ENCODE measurements at places on chromosomes 7 and 10.

DNA sequence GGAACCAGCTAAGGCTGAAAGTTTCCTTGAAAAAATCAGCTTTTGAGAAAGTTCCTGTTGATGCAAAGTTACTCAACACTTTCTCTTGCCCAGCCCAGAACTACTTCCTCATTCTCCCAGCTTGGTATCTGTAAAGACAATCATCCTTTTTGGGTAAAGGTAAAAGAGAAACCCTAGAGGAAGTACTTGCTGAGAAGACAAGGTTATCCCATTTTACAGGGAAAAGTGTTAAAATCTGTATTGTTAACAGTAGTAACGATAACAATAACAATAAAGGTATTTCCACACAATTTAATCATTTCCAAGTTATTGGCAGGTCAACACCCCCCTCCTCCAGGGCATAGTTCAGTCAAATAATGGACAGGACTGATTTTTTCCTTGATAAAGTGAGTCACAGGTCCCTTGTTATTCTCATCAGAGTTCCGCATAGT, 2.4 kb downstream of the ALOX5 start:
- DNase-seq, result no peak

DNA sequence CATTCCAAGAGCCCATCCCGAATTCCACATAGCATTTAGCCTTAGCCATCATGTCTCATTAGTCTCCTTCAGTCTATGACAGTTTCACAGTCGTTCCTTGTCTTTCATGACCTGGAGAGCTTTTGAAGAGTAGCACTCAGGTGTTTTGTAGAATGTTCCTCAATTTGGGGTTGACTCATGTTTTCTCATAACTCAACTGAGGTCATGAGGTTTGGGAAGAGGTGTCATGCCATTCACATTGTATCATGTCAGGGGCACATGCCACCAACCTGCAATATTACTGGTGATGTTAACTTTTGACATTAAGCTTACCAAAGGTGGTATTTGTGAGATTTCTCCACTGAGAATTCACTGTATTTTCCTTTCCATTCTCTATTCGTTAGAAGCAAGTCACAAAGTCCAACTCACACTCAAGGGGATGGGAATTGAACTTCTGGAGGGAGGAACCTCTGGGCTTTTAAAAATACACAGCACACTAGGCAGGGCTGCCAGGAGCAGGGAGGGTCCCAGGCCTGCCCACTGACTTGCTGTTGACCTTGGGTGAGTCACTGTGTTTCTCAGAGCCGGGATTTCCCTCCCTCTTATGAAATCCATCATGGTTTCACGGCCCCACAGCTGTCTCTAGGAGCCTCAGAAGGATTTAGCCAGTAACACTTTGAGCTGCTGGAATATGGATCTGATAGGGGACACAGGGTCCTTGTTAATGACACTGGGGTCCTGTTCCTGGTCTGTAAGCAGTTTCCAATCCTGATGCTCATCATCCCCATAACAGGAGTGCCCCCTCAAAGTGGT, 74.4 kb upstream of the TCF7L2 start:
- DNase-seq, result no peak

- no peak for DNase-seq
Measured at GRCh38 chr7:16650266-16650665, 4.3 kb downstream of the BZW2 start.

DNA sequence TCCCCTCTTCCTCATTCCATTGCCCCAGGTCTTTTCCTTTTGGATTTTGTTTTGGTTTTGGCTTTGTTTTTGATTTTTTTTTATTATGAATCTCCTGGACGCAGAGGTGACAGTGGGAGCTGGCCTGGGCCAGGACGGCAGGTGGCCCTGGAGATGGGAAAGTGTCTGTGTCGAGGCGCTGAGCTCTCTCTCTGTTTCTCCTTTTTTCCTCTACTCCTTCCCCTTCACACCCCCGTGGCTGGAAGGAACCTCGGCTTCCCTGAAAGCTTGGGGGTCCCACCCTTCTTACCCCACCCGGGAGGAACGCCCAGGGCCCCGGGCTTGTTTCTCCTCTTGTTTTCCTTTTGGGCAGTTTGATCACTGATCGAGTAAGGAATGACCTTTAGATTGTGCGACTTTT, 13.2 kb downstream of the TRIM8 start:
- DNase-seq, result no peak

DNA sequence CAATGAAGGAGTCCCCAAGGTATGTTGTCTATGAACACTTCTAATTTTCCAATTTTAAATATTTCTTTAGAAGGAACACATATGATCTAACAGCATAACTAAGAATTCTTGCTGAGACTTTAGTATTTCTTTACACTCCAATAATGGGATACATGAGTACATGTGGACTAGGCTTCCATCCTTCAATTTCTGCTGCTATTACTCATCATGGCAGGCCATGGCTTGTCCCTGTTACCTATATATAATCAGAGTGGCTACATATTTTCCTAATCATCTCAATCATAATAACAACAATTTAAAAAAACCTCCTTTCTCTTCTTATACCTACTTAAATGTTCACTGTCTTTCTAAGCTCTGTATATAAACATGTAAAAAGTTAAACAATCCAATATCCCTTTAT, 60.3 kb upstream of the TAC1 start:
- DNase-seq, result no peak

GRCh38 chr7:2732388-2732787, 44.4 kb downstream of the AMZ1 start:
- DNase-seq, result no peak

GRCh38 chr7:84908196-84908793, 278.6 kb downstream of the SEMA3D start:
- DNase-seq, result no peak

DNA sequence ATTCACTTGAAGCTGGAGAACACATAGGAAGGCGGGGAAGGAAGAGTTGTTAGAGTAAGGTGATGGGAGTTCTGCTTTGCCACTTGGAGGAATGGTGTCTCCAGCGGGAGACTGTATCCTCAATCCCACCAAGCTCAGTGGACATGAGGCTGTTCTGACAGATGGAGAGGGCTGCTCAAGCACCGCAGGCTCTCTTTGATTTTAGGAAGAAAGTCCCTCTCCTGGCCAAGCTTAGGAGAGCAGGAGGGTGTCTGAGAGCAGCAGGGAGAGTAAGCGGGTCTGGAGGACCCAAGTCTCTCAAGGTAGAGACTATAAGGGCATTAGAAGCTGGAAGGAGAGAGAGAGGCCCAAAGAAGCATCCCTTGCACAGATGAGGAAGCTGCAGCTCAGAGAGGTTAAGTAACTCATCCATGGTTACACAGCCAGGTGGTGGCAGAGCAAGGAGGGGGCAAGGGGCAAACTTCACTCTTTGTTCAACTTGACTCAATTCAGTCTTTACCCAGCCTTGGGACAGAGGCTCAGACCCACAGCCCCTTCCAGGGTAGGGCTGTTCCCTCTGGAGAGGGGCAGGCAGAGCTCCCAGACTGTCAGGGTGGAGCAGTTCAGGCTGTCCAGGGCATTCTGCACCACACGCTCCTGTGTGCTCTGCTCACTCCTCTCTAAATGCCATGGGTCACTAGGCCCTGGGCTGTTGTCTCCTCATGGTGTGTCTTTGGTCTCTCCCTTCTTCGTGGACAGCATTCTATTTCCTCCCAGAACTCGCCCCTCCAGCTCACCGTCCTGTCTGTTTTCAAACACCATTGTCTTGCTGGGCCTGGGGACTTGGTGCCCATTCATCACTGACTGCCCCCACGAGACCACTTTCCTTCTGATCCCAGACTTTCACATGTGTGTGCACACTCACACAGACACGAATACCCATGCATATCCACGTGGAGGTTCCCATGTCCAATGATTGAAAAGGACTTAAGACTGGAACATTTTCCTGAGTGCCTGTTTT, 8.9 kb downstream of the CHAT start:
- DNase-seq, result no peak

- DNase-seq, result no peak
Measured at GRCh38 chr7:85454904-85455303, 268.0 kb upstream of the SEMA3D start.

DNA sequence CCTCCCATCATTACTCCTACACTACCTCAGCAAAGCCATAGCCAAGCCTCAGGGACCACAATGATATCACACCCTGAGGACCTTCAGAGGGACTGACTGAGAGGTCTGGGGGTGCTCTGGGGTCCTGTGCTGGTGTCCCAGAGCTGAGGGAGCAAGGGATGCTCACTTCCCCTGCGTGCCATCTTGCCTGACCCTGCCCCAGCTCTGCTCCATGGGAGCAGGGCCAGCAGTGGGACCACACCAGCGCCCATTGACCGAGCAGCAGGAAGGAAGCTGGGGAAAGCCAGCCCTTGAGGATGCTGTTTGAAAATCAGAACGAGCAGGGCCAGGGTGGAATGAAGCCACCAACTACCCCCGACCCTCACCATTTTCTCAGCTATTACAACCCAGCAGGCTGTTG, 103.0 kb downstream of the PARP12 start:
- no peak for DNase-seq

DNA sequence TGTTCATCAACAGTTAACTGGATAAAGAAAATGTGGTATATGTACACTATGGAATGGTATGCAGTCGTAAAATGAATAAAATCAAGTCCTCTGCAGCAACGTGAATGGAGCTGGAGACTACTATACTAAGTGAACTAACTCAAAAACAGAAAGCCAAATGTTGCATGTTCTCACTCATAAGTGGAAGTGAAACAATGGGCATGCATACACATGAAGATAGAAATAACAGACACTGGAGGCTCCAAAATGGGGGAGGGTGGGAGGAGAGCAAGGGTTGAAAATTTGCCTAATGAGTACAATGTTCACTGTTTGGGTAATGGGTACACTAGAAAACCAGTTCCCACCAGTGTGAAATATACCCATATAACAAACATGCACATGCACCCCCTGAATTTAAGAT, 179.5 kb downstream of the ZWINT start:
- no peak for DNase-seq

GRCh38 chr10:63630931-63631680, 109.9 kb downstream of the REEP3 start:
- DNase-seq, result no peak

DNA sequence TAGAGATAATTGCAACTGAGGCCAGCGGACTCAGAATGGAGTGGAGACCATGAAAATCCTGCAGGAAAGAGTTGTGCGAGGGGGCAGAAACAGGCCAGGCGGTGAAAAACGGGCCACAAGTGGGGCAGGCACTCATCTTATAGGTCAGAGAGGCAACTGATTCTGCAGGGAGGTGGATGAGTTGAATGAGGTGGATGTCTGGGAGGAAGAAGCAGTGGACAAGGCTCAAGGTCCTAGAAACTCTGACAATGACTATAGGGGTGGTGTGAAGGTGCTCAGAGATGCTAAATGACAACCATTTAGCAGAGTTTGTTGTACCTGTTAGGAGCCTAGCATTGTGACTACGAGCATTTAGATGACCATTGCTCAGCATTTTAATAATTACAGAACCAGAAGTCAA, 33.6 kb downstream of the MBL2 start:
- DNase-seq, result no peak

DNA sequence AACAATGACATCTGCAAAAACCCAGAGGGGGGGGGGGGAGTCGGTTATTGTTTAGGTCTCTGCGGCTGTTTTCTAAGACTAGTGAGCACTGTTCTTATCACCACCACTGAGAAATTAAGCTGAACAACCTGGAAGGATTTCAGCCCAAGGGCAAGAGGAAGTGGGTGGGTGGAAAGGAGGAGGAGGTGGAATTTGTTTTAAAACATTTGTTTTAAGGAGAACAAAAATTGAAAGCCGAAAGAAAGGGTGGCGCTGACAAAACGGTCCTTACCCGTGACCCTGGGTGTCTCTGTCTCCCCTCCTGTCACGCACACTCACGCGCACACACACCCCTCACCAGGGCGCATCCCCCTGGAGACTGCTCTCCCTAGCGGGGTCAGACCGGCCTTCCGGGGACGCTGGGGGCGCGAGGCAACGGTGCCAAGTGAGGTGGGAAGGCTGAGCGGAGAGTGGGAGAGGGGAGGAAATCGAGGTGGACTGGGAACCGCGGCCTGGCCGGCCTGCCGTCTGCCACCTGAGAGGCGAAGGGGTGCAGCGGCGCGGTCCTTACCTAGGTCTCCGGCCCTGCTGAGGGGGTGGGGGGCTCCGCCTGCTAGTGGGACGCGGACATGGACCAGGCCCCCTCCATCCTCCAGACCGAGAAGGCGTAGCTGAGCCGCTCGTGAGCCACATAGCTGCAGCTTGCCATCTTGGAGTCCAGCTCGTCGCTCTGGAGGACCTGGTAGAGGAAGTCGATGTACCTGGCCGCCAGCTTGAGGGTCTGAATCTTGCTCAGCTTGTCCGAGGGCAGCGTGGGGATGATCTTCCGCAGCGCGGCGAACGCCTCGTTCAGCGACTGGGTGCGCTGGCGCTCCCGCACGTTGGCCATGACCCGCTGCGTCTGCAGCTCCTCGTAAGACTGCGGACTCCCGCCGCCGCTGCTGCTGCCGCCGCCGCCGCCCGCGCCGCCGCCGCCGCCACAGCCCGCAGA, 1.0 kb downstream of the TWIST1 start:
- no peak for DNase-seq

DNA sequence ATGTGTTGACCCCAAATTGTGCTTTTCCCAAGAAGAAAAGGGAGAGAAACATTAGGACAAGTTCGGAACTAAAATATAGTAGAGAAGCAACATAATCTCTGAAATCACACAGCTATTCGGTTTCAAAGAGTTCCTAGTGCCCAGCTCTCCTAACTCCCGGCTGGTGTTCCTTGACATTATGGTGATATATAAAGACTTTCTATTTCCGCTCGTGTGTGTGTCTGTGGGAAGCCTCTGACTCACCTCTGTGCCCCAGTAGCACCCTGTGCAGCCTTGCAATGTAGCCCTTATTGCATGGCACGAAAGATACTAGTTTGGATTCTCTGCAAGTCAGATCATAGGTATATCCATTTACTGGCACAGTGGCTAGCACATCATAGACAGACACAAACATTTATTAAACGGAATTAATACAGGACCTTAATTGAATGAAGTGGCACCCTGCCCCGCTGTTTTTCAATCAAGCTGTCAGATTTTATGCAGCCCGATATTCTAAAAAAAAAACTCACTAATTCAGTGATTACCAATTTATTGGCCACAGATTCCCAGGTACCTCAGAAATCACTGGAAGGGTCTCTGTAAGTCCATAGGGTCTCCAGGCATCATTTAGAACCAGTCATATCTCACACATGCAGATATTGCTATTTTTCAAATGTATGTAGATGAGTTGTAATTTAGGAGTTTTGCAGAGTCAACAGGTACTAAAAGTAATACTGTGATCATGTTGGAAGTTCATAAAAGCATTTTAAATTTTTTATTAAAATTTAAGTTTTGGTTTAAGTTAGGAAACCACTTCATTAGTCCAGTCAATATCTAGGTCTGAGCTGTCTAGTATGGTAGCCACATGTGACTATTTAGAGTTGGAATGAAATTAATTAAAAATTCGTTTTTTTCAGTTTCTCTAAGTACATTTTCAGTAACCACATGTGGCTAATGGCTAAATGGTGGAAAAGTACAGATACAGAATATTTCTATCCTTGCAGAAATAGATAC, 43.3 kb downstream of the SFTPD start:
- no peak for DNase-seq
